ENCODE measurements at places on chromosomes 4 and X.

DNA sequence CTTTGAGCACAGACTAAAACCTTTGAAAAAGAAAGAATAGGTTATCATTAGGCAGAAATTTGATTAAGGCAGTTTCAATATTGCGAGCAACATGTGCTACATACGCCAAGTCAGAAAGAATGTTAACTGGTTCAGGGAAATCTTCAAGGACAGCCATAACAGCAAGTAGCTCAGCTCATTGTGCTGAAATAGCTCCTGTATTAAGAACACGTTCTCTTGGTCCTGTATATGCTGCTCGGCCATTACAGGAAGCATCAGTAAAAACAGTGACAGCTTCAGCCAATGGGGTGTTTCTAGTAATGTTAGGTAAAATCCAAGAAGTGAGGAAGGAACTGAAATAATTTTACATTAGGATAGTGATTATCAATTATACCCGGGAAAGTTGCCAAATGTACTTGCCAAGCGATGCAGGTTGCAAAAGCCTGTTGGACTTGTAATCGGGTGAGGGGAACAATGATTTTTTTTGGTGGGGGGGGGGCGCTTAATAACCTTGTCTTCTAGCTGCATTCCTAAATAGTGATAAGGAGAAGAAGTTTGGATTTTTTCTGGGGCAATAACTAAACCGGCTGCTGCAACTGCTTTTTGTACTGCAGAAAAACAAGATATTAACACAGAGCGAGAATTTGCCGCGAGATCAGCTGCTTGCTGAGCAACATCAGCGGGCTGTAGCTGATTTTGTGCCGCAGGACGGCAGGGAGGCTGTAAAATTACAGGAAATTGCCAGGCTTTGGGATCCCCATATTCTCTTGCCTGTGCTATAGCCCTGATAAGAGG lies 49.4 kb upstream of the RASSF6 start:
- no peak for DNase-seq

GRCh38 chrX:153703036-153703370 lies 15.3 kb downstream of the SLC6A8 start:
- DNase-seq, result no peak

DNA sequence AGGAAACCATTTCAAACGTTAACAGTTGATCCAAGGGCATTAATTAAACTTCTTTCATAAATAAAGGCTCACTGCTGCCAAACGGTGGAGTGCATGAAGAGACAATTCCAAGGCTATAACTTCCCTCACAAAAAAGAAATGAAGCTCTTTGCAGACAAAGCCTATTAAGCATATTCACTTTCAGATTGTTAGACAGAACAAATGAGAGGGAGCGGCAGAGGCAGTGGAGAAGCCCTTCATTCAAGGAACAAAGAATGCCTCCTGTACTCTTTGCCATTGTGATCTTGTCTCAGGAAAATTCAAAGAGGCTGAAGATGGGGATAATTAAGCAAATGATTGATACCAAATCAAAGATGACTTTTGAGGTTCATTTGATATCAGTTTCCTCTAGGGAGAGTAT lies 370.5 kb upstream of the FAT1 start:
- no peak for DNase-seq

- DNase-seq, result no peak
These were observed 193.0 kb upstream of the PPP3CA start for GRCh38 chr4:101540336-101540735.

DNA sequence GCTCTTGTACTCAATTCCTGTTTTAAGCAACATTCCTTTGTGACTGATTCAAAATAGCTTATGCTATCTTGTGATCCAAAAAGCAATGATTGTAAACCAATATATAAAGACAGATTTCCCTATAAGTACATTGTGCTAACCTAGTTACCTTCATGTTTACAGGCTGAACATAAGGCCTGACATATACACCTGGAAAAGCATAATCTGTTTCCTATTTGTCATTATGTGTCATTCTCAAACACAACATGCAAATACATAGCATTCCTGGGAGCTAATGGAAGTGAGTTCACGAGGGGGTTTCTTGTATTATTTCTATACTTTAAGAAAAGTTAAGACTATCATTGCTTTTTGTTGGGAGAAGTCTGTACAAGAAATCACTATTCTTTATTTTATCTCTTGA lies 638.1 kb upstream of the AGA start:
- no peak for DNase-seq

GRCh38 chr4:16670727-16671126 lies 227.7 kb downstream of the LDB2 start:
- no peak for DNase-seq

GRCh38 chrX:71067712-71068043 lies 456 bp downstream of the SNX12 start:
- DNase-seq, result no peak

- DNase-seq, result no peak
These were observed 20.3 kb upstream of the LSM6 start for GRCh38 chr4:146155152-146155724.

GRCh38 chrX:81957318-81957717 lies 755.4 kb downstream of the SH3BGRL start:
- DNase-seq, result no peak

DNA sequence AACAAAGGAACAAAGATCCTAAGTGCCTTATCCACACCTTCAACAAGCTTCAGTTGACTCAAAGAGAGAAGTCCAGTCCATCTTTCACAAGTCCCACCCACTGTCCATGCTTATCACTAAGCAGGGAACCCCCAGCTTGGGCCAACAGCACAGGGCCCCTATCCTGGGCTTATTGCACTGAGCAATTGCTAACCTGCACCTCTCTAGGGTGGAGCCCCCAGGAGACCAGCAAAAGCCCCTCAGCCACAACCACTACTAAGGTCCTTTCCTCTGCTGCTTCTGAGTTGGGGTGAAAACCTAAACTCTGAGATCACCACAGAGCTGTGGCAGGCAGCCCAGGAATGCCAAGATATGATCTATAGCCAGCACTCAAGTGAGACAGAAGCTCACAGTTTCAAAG lies 96.7 kb upstream of the PBDC1 start:
- DNase-seq, result no peak

DNA sequence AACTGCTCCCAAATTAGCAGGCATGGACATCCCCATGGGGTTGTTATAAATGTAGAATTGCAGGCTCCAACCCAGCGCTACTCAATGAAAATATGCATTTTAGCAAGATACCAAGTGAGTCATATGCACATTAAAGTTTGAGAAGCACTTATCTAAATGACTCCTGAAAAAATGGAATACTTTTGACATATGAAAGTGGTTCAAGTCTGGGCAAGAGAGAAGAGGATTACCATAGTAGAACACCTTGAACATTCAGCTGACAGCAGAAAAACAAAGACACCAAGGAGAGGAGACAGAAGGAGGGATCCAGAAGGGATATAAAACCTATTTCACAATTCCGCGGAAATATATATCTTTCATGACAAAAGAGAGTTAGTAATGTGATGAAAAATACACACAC lies 63.2 kb upstream of the CT83 start:
- no peak for DNase-seq

GRCh38 chr4:60133375-60133774 lies 1066.8 kb upstream of the ADGRL3 start:
- DNase-seq, result no peak

- DNase-seq, result no peak
These were observed 13.3 kb upstream of the CRMP1 start for GRCh38 chr4:5906191-5906590.

DNA sequence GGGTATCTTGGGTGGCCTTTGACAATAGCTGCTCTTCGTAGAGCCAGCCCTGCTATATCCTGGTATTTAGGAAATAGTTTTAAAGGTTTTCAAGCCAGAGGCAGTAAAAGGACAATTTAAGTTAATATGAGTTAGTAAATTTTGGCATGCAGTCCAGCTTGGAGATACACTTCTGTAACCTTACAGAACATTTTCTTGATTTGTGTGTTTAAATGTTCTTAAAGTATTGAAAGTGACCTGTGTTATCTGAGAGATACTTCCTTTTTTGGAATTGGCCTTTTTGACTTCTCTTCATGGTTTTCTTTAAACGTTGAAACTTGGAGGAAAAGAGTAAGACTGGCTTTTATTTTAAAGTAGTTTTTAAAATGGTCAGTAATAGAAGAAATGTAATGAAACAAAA lies 25.5 kb downstream of the PDLIM5 start:
- no peak for DNase-seq

- no peak for DNase-seq
These were observed 243.1 kb upstream of the FTHL17 start for GRCh38 chrX:31314921-31315320.

DNA sequence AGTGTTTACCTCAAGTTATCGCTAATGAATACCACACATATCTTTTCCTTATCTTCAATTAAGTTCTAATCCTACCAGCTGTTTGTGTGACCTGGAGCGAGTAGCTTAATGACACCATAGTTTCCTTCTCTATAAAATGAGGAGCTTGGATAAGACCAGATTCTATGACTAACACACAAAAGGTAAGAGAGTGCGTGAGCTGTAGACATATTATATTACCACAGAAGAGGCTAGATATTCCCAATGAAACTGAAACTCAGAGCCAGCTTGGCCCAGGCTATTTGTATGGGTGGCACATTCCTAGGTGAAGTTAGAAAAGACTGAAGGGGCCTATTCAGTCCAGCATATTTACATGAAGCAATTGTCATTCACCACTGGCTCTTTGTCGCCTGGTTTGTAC lies 30.2 kb downstream of the ASB5 start:
- no peak for DNase-seq

All from stimulated activated CD8-positive, alpha-beta memory T cell treated with anti-CD3 and anti-CD28 coated beads, Interleukin-2, amount 100 ng/mL, for 1 hour (primary cell).